SW 1271 (cell line): ENCODE measurements at places on chromosomes 6 and 20.

DNA sequence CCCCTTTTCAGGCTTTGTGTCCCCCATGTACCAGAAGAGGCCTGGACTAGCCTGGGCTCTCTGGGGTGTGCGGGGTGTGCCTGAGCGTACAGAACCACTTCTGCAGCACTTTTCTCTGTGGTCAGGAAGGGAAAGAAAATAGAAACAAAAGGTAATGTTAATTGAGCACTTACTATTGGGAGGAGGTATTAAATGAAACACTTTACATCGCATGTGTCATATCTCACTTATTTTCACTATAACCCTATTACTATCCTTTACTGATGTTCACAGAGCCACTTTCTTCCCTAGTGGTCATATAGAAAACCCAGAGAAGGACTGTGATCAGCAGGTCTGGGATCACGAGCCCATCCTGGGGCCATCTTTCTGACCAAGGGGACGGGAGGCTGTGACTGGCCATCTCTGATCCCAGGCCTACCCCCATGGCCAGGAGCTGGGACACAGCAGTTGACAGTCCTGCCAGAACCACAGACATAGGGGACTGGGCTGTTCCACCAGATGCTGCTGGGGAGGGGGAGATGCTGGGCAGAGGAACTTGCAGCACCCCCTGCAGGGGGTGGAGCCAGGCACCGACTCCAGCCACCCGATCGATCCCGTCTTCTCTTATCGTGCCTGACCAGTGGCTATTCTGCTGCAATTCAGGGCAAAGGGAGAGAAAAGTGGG lies 107.6 kb downstream of the VEGFA start:
- DNase-seq = no peak

DNA sequence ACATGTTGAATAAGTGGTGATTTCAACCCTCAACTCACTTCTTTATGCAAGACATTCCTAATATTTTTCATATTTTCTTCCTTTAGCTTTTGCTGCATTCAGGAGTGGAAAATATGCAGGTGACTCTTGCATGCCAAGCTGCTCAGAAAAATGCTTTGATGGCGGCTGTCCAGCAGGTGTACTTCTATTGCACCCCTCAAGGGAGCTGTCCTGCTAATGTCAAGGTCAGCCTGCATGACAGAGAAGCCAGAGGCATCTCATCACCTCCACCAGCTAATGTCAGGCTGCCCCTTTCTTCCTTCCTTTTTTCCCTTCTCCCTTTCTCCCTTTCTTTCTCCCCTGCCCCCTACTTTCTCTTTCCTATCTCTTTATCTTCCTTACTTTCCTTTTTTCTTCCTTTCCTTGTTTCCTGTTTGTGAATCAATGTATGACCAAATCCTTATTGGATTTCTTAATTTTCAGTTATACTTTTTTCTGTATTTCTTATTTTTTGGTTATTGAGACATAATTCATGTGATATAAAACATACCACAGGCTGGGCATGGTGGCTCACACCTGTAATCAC lies 112.2 kb downstream of the CD164 start:
- DNase-seq = no peak

GRCh38 chr6:155314773-155315515 lies 660 bp upstream of the TFB1M start:
- DNase-seq = peak; percentile 92

GRCh38 chr6:44664716-44665115 lies 277.2 kb downstream of the CDC5L start:
- no peak for DNase-seq

DNA sequence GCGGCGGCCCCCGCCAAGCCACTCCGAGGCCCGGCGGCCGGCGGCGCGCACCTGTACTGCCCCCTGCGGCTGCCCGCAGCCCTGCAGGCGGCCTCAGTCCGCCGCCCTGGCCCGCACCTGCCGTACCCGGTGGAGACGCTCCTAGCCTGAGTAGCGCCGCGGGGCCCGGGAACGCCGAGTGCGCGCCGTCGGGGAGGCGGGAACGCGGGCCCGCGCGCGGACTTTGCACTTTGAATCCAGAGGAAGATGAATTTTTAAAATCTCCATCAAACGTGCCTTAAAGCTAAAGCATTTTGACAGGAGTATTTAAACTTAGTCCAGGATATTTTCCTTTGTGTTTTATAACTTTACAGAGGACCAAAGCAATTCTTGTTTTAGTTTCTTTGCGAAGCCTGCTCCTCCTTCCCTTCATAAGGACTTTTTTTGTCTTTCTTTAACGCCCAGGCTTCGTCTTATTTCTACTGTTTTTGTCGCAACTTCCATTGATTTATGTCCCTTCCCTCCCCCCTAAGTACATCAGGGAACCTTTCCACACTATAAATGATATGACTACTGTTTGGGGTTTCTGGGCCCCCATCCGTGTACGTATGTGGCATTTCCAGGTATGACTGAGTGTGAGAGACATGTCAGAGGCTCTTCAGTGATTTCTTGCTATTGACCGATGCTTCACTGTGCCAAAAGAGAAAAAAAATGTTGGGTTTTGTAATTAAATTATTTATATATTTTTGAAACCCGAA lies 2.0 kb downstream of the FOXQ1 start:
- no peak for DNase-seq

- DNase-seq = no peak
Observed at GRCh38 chr20:38355161-38356012, 9.1 kb downstream of the LBP start.

DNA sequence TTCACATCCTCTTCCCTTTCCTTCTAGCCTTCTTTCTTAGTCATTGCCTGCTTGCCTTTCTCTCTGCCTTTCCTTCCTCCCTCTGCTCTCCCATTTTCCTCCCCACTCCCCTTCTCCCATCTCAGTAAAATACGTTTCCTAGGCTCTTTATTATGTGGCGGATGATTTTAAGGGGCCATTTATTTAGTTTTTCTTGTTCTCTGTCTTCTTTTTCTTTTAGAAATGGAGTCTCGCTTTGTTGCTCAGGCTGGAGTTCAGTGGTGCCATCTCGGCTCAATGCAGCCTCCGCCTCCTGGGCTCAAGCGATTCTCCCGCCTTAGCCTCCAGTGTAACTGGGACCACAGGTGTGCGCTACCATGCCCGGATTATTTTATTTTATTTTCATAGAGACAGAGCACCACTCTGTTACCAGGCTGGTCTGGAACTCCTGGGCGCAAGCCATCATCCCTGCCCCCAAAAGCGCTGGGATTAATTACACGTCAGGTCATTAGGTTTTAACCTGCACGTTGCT lies 1.5 kb downstream of the MTHFD1L start:
- DNase-seq = no peak

DNA sequence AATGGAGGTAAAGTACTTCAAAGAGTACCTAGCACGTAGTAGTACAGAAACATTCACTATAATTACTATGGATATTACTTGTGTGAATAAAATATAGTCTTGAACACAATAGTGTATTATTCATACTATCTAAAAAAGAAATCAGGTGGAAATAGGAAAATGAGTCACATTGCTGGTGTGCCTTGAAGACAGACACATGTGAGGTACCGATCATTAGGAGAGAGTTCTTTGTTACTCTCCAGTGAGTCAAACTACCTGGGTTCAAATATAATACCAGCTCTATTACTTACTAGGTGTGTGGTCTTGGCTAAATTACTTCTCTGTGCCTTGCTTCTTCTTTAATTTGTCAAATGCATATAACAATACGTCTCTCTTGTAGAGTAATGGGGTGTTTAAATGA lies 50.8 kb upstream of the BEND6 start:
- DNase-seq = no peak

DNA sequence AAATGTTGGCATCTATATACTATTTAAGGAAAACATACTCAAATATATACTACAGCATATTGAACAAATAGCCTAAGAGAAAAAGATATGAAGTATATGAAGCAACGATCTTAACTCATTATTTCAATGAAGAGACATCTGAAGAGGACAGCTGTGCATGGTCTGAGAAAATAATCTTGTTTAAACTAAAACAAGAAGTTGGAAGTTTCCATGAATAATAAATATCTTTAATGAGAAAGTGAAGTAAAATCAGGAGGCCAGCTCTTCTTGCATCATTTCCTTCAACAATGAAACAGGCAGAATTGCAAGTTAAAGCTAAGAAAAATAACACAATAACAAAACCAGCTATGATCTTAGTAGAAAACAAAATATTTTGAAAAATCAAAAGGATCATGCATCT lies 1265.4 kb upstream of the MAP3K7 start:
- DNase-seq = no peak

DNA sequence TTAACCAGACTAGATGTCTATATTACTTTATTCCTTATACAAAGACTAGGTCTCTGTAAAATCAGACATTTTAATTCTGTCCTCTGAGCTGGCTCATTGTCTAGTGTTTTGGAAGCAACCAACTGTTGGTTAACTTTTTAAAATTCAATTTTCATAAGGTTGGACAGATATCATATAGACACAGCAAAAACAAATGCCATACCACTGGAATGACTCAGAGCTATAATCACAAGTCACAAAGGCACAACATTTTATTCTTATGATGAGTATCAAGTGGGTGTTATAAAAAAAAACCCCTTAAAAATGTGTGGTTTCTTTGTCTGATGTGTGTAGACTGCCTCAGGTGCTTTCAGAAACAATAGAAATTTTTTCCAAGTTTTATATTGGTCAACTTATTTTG lies 296.2 kb upstream of the MARCKS start:
- DNase-seq = peak; percentile 69

GRCh38 chr20:49758781-49759180 lies 45.1 kb upstream of the B4GALT5 start:
- DNase-seq = no peak

DNA sequence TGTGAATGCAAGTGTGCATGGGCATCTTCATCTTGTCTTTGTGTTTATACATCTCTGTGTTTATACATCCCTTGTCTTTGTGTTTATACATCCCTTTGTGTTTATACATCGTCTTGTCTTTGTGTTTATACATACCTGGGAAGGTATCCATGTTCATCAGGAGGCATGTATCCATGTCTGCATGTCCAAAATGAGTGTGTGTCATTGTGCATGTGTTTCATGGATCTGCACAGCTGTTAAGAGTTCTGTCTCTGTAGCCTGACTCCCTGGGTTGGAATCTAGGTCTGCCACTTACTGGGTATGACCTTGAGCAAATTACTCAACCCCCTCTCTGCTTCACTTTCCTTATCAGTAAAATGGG lies 50.1 kb upstream of the SIRPA start:
- DNase-seq = no peak

GRCh38 chr20:31641391-31641790 lies 3.7 kb downstream of the COX4I2 start:
- no peak for DNase-seq

DNA sequence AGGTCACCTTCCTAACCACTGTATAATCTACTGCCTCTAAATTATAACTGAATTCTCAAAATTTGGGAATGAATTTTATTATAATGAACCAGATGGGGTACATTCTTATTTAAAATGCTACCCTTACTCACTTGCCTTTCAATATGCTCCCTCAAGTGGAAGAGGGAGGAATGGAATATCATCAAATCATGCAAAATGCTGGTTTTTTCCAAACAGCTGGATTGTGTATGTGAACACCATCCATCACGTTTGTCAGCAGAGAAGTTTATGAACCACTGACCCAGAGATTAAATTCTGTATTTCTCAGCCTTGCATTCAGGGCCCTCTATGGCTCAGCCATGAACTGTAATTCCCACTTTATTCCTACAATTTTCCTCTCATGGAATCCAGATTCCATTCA lies 40.5 kb downstream of the CBLN4 start:
- no peak for DNase-seq

- DNase-seq = no peak
Observed at GRCh38 chr6:53758496-53758895, 36.3 kb upstream of the LRRC1 start.

GRCh38 chr6:27106382-27106781 lies 141.1 kb upstream of the PRSS16 start:
- no peak for DNase-seq

DNA sequence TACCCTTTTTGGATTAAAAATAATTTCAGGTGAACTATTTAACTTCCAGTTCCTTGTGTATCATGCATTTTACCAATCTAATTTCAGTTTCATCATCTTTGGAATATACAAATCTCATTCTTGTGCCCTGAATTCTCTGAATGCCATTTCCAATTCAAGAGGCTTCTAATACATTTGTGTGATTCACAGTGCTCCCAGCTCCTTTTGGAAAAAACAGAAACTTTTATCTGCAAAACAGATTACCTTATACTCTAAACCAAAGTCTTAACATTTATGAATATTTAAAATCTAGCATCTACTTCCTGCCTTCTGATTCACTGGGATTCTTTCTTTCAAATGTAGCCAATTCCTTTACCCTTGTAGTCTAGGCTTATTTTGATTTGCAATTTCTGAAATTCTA lies 11.1 kb upstream of the PEX7 start:
- no peak for DNase-seq

GRCh38 chr6:102994866-102995265 lies 1601.4 kb downstream of the GRIK2 start:
- DNase-seq = no peak

- DNase-seq = no peak
Observed at GRCh38 chr6:9233226-9233625, 797.9 kb upstream of the SLC35B3 start.

DNA sequence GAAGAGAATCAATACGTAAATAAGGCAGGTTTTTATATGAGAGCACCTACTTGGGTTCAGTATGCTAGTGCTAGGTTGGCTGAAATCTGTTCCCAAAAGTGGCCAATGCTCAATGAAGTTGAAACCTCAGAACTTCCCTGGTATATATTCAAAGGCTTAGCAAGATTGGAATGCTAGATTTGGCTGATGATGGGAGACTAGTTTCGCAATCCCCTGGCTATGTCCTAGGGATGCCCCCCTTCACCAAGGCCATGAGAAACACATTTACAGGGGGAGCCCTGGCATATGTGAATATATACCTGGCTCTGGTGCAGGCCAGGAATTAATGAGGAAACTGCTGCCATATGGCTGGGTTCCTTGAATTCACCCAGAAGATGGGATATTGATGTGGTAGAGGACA lies 142.4 kb upstream of the C6orf118 start:
- DNase-seq = no peak

- DNase-seq = no peak
Observed at GRCh38 chr6:33439956-33440648, 14.3 kb upstream of the ZBTB9 start.

DNA sequence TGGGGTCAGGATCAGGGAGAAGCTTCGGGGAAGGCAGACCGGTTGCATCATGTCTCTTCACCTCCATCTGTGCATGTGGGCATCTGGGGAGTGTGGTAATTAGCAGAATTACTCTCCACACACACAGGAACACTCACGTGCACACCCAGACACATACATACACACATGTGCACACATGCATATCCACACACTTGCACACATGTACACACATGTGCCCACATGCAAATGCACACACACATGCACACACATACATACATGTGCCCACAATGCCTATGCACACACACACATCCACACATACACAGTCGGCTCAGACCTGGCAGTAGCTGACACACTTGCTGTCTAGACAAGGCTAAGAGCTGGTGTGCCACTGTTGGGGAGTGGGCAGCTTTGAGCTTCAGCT lies 212.3 kb upstream of the PMEPA1 start:
- DNase-seq = no peak

DNA sequence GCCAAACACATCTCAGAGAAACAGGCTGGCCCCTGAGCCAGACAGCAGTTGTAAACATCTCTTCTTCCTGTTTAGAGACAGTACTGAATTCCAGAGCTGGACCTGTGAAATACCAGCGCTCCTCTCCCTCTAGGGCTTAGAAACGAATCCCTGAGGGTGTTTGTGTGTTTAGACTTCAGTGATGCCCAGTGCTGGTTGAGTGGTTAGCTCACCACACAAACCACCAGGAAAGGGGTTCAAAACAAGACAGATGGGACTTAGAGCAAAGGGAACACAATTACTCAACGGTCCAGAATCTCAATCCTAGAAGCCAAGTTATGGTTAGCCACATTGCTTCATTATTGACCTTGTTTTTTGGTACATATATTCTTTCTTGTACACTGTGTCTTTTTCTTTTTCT lies 108.7 kb upstream of the TMEM170B start:
- peak; percentile 29 for DNase-seq

- DNase-seq = no peak
Observed at GRCh38 chr20:57560554-57561355, at the start of gene PCK1. Gene PCK1, plus strand, starts transcription at chr20:57561110. Its CDS starts 302 bp downstream, at chr20:57561412.
